ENCODE measurements at places on chromosomes 6 and 20. TPM values are rescaled to one million over a fixed set of nuclear protein-coding genes. Genes with fewer than 3 reads are reported as not detected.

ABHD16B gene
- not detected for total RNA-seq

GRCh38 chr6:122610690-122611455 lies 668 bp downstream of the PKIB start:
- peak; percentile 58 for DNase-seq
- H3K4me1 ChIP-seq: peaks cover 5% of the 10 kb centered on the region
- no peaks in the 10 kb centered on the region for H3K27me3 ChIP-seq

ADGRG6 gene
- total RNA-seq: 2.3 TPM

SASH1 gene
- total RNA-seq: 13.0 TPM

EPHA7 gene
- total RNA-seq: 0.10 TPM

GRCh38 chr6:158154816-158155215 lies 13.2 kb downstream of the SERAC1 start:
- no peak for DNase-seq
- H3K27me3 ChIP-seq: no peaks in the 10 kb centered on the region
- no peaks in the 10 kb centered on the region for H3K4me1 ChIP-seq
- no peak overlapping the region for H3K4me3 ChIP-seq
- H3K36me3 ChIP-seq: no peaks in the 10 kb centered on the region
- no peak overlapping the region for H3K27ac ChIP-seq

DNA sequence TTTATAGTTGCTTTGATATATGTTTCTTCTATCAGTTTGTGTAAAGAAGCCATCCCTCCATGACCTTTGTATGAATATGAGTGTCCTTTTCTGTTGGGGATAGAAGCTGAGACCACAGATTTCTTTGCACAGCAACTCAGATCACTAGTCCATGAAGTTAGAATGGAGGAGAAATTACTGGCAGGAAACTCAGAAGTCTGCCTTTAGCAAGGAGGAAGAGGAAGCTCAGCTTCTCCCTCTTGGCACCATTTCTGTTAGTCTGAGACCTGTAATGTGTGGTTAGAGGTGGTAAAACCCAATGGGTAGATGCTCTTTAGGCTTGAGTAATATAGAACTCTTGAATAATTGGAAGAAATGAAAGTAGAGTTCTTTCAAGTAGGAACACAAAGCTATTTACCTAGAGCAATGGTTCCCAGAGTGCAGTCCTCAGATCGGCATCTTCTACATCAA lies 995.3 kb upstream of the FLRT3 start:
- H3K27me3 ChIP-seq: no peaks in the 10 kb centered on the region
- no peak overlapping the region for H3K27ac ChIP-seq
- no peaks in the 10 kb centered on the region for H3K4me1 ChIP-seq

GRCh38 chr6:158668707-158669103 lies 18.9 kb downstream of the SYTL3 start:
- H3K4me1 ChIP-seq: peaks cover 52% of the 10 kb centered on the region
- H3K36me3 ChIP-seq: peaks cover 6% of the 10 kb centered on the region
- no peak for DNase-seq
- peak overlapping the region; percentile 90 for H3K27ac ChIP-seq
- no peak overlapping the region for H3K4me3 ChIP-seq
- H3K27me3 ChIP-seq: no peaks in the 10 kb centered on the region

RUNX2 gene
- 0.47 TPM for total RNA-seq

DNA sequence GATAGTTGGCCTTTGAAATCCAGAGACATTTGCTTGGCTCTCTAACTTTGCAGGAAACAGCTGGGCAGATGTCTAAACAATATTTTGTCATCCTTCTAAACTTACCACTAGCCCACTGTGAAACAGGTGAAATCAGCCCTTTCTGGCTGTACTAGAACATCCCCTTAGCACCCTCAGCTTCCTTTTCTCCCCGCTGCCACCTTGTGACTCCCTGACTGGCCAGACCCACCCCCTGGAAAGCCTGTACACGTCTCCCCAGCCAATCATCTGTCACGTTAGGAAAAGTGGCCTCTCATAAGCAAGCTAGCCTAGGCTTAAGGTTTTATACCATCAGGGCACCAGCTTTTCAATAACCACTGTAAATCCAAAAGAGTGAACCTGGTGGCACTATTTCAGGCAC lies 88.6 kb upstream of the E2F3 start:
- H3K36me3 ChIP-seq: no peaks in the 10 kb centered on the region
- no peak for DNase-seq
- H3K4me1 ChIP-seq: peaks cover 5% of the 10 kb centered on the region
- H3K4me3 ChIP-seq: no peak overlapping the region
- no peak overlapping the region for H3K27ac ChIP-seq

SEL1L2 gene
- total RNA-seq: 1.2 TPM

DNA sequence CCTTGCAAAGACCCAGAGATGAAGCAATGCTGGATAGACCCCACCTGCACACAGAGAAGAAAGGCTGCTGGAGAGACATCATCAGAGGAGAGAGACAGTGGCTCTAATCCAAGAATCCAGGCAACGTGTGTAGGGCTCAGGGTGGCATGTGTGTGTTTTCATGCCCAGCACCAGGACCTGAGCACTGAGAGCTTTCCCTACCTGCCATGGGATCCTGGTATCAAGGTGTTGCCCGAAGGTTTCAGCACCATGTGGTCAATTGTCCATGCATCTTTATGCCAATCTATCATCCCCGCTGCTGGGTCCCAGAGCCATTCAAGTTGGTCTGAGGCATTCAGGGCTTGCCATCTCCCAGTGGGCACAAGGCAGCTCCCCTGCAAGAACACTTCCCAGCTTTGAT lies 7.5 kb upstream of the CD93 start:
- no peak for DNase-seq
- H3K4me3 ChIP-seq: no peak overlapping the region
- peaks cover 20% of the 10 kb centered on the region for H3K4me1 ChIP-seq
- H3K36me3 ChIP-seq: no peaks in the 10 kb centered on the region
- H3K27me3 ChIP-seq: no peaks in the 10 kb centered on the region

HSPA1L gene
- total RNA-seq: 2.6 TPM

BPI gene
- 0.49 TPM for total RNA-seq

DNA sequence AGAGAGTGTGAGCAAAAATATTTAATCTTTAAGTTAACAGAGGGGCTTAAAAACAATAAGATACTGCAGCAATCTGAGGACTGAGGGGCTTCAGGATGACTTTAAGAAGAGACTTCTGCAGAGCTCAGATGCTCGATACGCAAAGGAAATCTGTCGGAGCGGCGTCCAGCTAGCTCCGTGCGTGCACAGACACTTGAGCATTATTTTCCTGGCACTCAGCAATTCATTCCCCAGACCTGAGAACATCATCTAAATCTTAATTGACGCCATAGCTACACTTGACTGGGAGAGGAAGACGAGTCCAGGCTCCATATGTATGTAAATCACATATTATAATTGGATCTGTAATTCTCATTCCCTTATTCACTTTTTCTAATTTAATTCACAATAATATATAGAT lies 228.2 kb downstream of the SOD2 start:
- no peak overlapping the region for H3K4me3 ChIP-seq
- H3K27ac ChIP-seq: no peak overlapping the region
- no peak for DNase-seq
- H3K27me3 ChIP-seq: no peaks in the 10 kb centered on the region
- H3K36me3 ChIP-seq: no peaks in the 10 kb centered on the region

GRCh38 chr20:2558581-2559278 lies 22.4 kb downstream of the TMC2 start:
- no peak for DNase-seq
- no peaks in the 10 kb centered on the region for H3K4me1 ChIP-seq
- H3K27ac ChIP-seq: no peak overlapping the region
- peak overlapping the region; percentile 34 for H3K4me3 ChIP-seq
- peaks cover 64% of the 10 kb centered on the region for H3K27me3 ChIP-seq

- H3K27me3 ChIP-seq: no peaks in the 10 kb centered on the region
- peaks cover 30% of the 10 kb centered on the region for H3K4me1 ChIP-seq
- H3K27ac ChIP-seq: peak overlapping the region; percentile 75
- no peak for DNase-seq
- no peaks in the 10 kb centered on the region for H3K36me3 ChIP-seq
- no peak overlapping the region for H3K4me3 ChIP-seq
These were observed 57.8 kb upstream of the PNRC1 start for GRCh38 chr6:89022798-89023197.

GRCh38 chr6:108120311-108120710 lies 45.5 kb upstream of the NR2E1 start:
- peaks cover 17% of the 10 kb centered on the region for H3K4me1 ChIP-seq
- no peak overlapping the region for H3K27ac ChIP-seq

- no peaks in the 10 kb centered on the region for H3K27me3 ChIP-seq
- peak overlapping the region; percentile 43 for H3K4me3 ChIP-seq
- H3K4me1 ChIP-seq: peaks cover 21% of the 10 kb centered on the region
- no peak overlapping the region for H3K27ac ChIP-seq
- H3K36me3 ChIP-seq: no peaks in the 10 kb centered on the region
These were observed 7.5 kb downstream of the FAM110A start for GRCh38 chr20:840858-841567.

DNA sequence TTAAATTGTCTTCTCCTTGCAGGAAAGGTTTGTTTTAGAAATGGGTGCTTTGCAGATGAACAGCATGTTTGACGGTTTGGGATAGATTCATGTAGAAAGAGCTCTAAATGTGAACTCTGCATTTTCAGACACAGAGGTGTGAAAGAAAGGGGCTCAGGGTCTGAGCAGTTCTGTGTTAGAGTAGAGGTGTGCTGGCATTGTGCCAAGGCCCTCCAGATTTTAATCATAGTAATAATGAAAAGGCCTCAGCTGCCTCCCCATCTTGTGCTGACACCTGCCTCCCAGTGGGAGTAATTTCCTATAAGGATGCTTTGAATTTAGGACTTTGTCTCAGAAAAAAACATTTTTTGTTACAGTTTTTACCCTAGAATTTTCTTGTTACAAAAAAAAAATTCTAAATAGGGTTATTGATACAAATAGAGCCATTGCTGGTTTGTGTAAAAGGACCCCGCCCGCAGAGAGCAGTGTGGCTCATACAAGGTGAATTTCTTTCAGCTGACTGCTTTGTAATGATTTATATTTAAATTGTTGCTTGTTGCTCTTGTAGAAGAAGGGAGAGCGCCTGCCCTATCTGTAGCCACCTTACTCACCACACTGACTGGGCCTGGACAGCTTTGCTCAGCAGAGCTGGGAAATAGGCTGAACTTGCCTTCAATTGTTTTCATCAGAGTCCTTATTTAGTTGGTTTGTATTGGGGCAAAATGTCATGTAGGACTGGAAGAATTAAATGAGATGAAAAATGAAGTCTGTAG lies 294.5 kb downstream of the ZFAND3 start:
- peaks cover 11% of the 10 kb centered on the region for H3K4me1 ChIP-seq
- no peak for DNase-seq
- no peak overlapping the region for H3K4me3 ChIP-seq
- no peaks in the 10 kb centered on the region for H3K36me3 ChIP-seq
- no peaks in the 10 kb centered on the region for H3K27me3 ChIP-seq
- no peak overlapping the region for H3K27ac ChIP-seq

DNA sequence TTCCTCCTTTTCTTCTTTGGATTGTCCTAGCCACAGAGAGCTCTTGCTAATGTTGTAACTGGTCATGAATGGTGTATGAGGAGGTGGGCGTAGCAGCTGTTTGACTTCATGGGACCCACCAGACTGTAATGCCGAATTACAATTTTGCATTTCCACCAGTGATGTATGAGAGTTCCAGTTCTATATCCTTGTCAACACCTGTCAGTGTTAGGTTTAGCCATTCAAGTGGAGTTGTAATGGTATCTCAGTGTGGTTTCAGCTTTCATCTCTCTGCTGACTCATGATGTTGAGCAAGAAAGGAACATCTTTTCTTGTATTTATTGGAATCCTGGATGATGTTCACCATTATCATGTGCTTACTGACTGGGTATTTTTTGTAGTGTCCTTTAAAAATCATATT lies 5.1 kb downstream of the IGF2R start:
- H3K4me3 ChIP-seq: peak overlapping the region; percentile 12
- peak overlapping the region; percentile 97 for H3K27ac ChIP-seq

DNA sequence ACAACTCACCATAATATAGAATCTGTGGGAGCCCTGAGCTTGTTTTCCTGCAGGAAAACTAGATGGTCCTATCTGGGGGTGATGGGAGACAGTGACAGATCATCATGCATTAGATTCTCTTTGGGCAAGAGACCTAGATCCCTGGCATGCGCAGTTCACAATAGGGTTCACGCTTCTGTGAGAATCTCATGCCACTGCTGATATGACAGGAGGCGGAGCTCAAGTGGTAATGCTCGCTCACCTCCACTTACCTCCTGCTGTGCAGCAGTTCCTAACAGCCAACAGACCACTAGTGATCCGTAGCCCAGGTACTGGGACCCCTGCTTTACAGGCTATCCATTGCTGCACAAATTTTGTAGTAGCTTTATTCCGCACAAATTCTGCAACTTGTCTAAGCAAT lies 84.5 kb downstream of the HIVEP2 start:
- peaks cover 31% of the 10 kb centered on the region for H3K4me1 ChIP-seq
- no peaks in the 10 kb centered on the region for H3K36me3 ChIP-seq
- no peak overlapping the region for H3K27ac ChIP-seq
- H3K27me3 ChIP-seq: no peaks in the 10 kb centered on the region

- DNase-seq: no peak
- no peak overlapping the region for H3K4me3 ChIP-seq
- H3K36me3 ChIP-seq: no peaks in the 10 kb centered on the region
- H3K27me3 ChIP-seq: no peaks in the 10 kb centered on the region
- H3K4me1 ChIP-seq: no peaks in the 10 kb centered on the region
- no peak overlapping the region for H3K27ac ChIP-seq
These were observed 207.3 kb downstream of the GMDS start for GRCh38 chr6:2038092-2038491.

GRCh38 chr6:26271668-26272024 lies 93.4 kb upstream of the BTN3A2 start:
- H3K27ac ChIP-seq: no peak overlapping the region
- H3K27me3 ChIP-seq: no peaks in the 10 kb centered on the region
- H3K4me1 ChIP-seq: peaks cover 8% of the 10 kb centered on the region
- H3K36me3 ChIP-seq: no peaks in the 10 kb centered on the region
- H3K4me3 ChIP-seq: peak overlapping the region; percentile 58
- no peak for DNase-seq

DNA sequence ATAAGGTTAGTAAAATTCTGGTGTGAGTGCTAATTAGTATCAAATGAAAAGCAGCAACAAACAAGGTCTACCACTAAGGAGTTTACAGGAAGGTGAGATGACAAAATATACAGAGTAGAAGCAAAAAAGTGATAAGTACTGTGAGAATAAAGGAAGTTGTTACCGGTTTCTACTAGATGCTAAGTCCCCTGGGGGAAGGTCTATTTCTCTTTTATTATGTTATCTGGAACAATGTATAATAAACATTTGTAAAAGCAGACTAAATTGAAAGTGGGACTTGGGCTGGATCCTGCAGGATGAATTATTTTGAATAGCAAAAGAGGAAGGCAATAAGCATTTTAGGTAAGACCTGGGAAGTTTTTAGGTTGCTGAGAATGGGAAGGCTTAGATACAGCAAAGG lies 158.7 kb upstream of the SLC22A16 start:
- no peak overlapping the region for H3K4me3 ChIP-seq
- H3K27ac ChIP-seq: no peak overlapping the region
- no peak for DNase-seq
- no peaks in the 10 kb centered on the region for H3K4me1 ChIP-seq
- H3K36me3 ChIP-seq: no peaks in the 10 kb centered on the region

- H3K27me3 ChIP-seq: no peaks in the 10 kb centered on the region
- H3K36me3 ChIP-seq: no peaks in the 10 kb centered on the region
- no peaks in the 10 kb centered on the region for H3K4me1 ChIP-seq
- no peak overlapping the region for H3K4me3 ChIP-seq
- no peak for DNase-seq
These were observed 11.0 kb upstream of the CFAP206 start for GRCh38 chr6:87396595-87397392.

Measured in psoas muscle (tissue), 8 donors.